ENCODE measurements at places on chromosomes 6 and 20. TPM values are rescaled to one million over a fixed set of nuclear protein-coding genes. Genes with fewer than 3 reads are reported as not detected.
A peak's percentile ranks its signal among the peaks of the same experiment; 100 is the strongest.

Gene RAB44
- total RNA-seq: under 0.01 TPM

DNA sequence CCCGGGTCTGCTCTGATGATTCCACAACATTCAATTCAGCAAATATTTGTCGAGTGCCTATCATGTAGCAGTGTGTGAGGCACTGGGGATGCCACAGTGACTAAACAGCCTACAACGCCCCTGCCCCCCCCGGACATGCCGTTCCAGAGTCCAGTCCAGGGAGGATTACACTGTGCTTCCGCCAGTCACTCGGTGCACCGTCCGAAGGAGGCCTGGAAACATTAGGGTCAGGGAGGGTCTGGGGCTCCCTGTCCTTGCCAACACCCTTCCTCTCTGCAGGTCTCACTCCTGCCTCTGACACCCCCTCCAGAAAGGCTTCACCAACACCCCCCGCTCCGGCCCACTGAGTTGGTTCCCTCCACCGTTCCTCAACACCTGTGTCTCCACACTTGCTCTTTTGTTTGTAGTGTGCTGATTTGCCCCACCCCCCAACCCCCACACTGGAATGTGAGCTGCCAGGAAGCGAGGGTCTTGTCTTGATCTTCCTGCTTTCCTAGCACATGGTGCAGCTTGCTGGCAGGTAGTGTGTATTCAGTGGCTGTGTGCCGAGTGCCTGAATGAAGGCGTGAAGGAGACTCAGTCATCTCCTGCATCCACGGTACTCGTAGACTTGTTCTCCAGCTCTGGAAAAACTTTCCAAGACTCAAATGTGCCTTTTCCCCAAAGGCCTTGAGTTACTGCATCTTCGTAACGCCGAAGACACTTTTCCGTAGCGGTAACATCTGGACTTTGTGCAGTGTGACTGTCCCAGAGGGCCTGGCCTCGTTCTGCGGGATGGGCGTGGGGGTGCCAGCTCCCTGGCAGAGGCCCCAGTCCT is 150.4 kb downstream of the ZDHHC14 start:
- DNase-seq: no peak

- no peak for DNase-seq
Measured at GRCh38 chr6:12555781-12556180, 160.8 kb upstream of the PHACTR1 start.

DNA sequence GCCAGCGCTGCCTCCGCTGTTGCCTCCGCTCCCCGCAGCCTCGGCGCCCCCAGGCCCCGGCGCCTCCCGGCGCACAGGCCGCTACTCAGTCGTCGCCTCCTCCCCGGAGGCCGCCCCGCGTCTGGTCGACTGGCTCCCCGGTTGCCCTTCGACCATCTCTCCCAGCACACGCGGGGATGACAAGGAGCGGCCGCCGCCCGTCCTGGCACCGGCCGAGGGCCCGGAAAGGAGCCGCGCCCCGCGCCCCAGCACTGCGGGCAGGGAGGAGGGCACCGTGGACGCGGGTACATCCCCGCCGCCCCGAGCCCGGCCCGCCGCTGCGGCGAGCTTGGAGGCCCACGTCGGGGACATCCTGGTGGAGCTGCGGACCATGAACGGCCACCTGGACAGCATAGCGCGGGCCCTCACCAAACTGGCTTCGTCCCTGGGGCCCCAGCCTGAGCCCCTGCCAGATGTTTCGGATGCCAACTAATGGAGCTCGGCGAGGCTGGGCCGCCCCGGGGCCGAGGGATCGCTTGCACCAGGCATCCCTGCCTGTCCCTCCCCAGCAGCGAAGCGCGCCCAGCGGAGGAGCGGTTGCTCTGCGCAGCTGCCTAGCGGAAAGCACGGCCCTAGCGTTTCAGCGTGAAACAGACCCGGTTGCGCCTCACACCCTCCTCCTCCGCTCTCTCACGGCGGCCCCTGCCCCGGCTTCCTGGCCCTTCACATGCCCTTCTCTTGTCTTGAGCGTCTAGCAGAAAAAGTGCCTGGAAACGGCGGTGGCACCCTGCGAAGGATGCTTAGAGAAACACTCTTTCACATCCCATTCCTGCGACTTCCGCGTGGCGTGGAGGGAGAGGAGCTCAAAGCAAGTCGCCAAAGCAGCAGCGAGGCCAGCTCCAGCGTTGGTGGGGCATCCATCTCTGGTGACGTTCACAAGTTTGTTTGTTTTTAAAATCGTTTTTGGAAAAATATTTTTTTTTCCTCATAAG is 285.8 kb upstream of the SUPT3H start:
- DNase-seq: peak; percentile 51

Gene LZTS3
- 13.8 TPM for total RNA-seq

GRCh38 chr20:46870041-46870440 is 24.6 kb upstream of the EYA2 start:
- DNase-seq: no peak

Gene SGK2
- 0.64 TPM for total RNA-seq

DNA sequence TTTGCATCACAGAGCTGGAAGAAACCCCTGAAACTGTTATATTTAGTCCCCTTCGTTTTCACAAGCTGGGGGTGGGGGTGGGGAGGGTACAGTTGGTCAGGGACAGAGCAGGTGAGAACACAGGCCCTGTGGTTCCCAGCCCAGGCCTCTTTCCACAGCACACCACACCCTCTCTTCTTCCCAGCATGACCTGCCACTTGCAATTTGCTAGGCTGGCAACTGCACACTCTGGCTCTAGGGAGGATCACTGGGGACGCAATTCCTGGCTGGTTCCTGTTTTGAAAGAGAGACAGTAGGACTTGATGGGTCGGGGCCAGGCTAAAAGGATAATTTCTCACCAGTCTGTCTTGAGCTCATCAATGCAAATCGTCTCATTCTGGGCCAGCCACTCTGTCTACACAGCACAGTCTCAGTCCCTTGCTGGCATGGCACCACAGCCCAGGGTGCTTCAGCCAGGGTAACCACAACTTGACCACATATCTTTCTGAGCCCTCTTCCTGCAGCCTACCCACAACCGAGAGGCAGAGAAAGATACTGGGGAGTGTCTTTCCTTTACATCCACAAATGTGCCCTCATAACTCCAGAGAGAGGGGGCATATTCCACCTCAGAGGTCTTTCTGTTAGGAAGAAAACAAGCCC is 41.7 kb upstream of the EMILIN3 start:
- DNase-seq: no peak

DNA sequence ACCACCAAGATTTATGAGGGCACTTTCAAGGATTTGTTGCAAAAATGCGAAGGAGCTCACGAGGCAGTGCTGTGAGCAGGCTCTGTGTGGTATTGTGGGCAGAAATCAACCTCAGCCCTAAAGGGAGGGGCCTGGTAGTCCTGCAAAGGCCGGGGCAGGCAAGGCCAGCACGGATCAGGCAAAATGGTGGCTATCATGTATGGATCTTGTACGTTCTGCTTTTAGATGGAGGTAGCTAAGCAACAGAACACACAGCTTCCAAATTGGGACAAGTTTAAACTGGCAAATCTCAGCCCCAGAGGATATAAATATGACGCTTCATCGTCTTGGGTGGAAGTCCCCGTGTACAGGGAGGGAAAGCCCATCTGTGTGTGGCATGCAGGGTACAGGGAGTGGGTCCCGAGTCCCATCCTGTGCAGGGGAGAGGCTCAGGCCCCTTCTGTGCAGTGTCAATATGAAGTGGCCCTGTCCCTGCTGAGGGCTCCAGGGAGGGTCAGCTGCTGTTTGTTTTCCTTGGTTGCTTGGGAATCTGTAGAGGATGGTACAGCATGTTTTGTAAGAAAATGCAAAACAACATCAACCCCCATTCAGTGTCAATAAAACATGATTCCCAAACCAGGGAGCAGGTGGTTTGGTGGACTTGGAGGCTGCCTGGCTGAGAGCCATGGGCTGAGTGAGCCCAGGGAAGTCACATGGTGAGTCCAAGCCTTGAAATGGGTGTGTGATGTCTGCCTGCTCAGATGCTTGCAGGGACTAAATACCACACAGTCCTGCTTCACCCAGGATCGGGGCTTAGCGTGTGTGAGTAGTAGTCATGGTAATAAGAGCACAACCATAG is 113.0 kb downstream of the SYCP2 start:
- DNase-seq: no peak

GRCh38 chr6:11445146-11445545 is 92.4 kb upstream of the TMEM170B start:
- DNase-seq: no peak

DNA sequence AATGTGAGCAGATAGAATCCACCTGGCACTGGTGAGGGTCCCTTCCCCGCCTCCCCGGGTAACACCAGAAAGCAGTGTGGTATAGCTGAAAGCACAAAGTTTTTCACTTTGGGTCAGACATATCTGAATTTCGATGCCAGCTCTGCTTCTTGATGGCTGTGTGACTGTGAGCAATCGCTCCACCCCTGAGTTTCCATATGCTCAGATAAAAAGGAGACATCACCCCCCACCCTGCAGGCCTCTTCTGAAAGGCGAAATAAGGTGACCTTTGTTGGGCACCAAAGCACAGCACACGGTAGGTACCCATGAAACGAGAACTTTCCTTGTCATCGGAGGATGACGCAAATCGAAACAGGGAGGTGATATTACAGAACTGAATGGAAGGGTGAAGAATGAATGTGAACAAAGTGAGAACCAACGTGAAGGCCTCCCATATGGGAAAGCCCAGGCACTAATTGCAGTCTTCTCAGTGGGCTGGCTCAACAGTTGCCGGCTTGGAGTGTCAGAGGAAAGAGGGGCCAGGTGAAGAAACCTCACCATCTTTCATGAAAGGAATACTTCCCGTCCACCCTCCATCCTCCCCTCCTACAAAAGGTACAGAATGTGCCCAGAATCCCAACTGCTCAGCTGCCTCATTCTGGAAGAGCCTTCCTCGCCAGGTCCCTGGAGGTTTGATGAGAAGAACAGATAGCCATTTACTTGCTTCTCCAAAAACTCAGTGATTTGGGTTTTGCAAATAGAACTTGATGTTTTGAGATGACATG is 61.8 kb downstream of the NFATC2 start:
- no peak for DNase-seq

DNA sequence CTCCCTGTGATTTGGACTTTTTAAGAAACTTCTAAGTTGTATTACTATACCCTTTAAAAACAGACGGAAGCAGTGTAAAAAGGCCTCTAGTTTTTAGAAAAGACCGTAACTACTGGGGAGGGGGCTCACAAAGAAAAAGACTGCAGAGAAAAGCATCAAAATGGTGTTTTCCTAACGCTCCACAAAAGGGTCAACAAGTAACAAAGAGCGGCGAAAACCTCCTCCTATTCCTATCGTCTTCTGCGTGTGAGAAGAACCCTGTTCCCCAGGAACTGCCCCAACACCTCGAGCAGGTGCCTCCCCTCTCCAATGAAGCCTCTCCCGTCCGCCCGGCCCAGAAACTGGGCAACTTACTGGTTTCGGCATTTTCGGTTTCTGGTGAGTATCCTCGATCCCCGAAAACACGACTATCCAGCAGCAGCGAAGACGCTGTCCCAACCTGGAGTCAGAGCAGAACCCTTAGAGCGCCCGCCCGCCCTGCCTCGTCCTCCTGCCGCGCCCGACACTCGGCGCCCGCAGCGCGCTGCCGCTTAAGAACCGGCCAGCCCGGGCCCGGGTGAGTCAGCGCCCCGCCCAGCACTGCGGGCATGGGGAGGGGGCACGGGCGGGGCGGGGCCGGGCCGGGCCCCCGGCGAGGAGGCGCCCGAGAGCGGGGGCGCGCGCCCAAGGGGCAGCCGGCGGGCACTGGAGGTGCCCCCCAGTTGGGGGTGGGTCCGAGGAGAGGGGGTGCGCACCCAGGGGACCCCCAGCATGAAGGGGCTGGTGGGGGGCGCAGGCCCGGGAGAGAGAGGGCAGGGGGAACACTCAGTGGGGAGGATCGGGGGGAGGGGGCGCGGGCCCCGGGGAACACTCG is 1.2 kb downstream of the EZR start:
- DNase-seq: peak; percentile 83

Gene WDR46
- total RNA-seq: 99.7 TPM
